ENCODE measurements at places on chromosomes 11 and 22.

DNA sequence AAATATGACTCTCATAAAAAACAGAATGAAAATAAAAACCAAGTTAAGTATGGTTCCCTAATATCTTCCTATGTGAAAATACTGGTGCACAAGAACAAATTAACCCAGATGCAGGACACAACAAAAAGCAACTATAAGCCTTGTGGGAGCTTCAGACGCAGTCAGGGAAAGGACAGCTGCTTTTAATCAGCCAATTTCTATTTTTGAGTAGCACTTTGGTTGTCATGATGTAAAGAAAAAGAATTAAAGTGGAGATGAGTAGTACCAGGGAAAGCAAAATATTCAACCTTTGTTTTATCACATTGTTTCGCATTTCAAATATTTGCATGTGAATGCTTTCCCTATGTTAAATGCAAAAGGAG is 339.9 kb downstream of the SOX6 start:
- no peak for DNase-seq

- no peak for DNase-seq
Measured at GRCh38 chr11:70643642-70644041, 245.3 kb downstream of the CTTN start.

- DNase-seq, result no peak
Measured at GRCh38 chr11:44608651-44608990, 43.2 kb downstream of the CD82 start.

DNA sequence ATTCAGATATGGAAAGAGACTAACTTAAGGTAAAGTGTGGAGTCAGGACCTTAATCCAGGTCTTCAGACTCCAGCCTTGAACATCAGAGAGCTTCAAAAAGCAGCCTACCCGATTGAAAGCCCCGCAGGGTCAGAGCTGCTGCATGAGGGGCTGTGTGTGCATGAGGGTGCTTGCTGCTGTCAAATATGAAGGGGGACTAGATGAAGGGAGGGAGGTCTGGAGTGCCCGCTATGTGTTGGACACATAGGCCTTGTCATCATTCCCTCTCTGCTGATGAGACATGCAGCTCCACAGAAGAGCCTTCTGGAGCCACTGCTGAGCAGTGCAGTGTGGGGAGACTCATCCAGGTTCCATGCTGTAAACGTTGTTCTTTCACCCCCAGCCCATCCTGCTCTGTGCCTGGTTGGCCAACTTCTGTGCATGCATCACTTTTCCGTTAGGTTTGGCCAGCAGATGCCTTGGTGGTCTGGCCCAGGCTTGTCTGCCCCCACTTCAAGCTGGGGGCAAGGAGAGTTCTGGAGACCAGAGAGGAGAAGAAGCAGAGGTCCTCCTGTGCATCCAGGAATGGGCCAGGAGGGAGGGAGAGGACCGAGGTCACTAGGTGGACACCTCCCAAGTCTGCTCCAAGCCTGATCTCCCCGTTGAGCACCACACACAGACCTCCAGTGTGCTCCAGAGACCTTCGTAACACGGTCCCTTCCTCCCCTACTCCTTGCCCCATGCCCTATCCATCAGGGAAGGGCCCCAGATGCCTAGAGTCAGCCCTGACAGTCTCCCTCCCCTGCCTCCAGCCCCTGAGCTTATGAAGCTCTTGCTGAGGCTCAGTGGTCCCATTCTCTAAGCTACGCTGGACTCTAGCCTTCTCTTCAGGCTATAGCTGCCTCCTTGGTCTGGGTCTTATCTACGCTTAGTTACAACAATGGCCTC is 32.0 kb downstream of the LRRC32 start:
- DNase-seq, result no peak

GRCh38 chr11:111417011-111417765 is 38.1 kb upstream of the POU2AF1 start:
- DNase-seq, result no peak

DNA sequence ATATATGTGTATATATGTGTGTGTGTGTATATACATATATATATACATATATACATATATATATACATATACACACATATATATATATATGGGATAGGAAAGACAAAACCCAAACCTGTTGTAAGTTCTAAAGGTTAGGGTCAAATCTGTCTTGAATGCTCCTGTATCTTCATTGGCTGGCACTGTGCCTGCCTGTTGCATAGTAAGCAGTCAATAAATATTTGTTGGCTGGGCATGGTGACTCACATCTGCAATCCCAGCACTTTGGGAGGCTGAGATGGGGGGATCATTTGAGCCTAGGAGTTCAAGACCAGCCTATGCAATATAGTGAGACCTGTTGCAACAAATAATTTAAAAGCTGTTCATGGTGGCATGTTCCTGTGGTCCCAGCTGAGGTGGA is 205.4 kb downstream of the DBX1 start:
- no peak for DNase-seq

DNA sequence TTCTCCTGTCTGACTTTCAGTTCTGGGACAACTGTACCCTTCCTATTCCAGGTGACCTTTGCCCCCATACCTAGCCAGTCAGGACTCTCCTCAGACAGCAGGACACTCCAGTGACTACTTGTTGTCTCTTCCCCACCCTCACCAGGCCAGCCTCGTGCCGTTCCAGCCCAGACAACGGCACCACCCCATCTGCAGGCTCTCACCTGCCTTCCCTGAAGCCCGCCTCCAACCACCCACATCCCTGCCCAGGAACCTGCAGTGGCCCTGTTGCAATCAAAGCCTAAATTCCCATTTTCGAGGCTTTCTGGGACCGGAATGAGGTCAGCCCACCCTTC is 3.7 kb downstream of the IL2RB start:
- no peak for DNase-seq
